ENCODE measurements at places on chromosomes 7 and 10.

GRCh38 chr7:139294951-139295575 lies 46.1 kb upstream of the FMC1 start:
- DNase-seq: no peak

DNA sequence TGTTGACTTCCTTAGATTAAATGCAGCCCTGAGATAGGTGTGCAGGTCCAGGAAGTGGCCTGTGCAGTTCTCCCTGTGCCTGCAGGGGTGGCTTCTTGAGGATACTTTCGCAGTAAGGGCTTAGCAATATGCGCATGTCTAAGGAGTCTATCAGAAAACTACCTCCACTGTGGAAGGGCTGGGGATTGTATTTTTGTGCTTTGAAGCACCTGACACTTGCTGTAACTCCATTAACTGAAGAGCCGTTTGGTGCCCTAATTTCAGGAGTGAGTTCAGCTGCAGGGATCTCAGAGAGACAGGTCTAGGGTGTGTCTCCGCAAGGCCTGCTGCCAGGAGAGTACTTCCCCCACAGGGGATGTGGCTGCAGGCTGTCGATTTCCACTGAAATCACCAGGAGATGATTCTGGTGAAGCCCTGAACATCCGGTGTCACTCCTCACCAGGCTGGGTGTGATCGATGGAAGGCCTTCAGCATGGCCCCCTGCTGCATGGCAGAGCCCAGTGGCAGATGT lies 35.5 kb downstream of the IKZF1 start:
- DNase-seq: no peak

GRCh38 chr7:69696054-69696591 lies 97.8 kb downstream of the AUTS2 start:
- no peak for DNase-seq

GRCh38 chr7:134724606-134725005 lies 54.8 kb upstream of the CALD1 start:
- DNase-seq: no peak

DNA sequence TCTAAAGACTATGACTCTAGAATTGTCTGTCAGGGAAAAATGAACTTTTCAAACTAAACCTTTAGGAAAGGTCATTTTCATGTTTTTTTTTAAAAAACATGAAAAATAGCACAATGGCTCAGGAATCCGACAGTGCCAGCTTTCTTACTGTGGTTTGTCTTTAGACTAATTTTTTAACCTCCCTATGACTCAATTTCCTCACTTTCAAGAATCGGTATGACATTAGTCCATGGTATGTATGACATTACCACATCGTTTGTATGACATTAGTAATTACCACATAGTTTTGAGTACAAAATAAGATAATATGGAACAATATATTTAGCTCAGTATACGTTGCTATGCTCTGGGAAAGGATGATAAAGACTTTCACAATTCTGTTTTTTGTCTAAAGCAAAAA lies 383.2 kb downstream of the PTPRN2 start:
- DNase-seq: no peak
